ENCODE measurements at places on chromosomes 5 and 9. TPM values are rescaled to one million over a fixed set of nuclear protein-coding genes. Genes with fewer than 3 reads are reported as not detected.
A peak's percentile ranks its signal among the peaks of the same experiment; 100 is the strongest.

DNA sequence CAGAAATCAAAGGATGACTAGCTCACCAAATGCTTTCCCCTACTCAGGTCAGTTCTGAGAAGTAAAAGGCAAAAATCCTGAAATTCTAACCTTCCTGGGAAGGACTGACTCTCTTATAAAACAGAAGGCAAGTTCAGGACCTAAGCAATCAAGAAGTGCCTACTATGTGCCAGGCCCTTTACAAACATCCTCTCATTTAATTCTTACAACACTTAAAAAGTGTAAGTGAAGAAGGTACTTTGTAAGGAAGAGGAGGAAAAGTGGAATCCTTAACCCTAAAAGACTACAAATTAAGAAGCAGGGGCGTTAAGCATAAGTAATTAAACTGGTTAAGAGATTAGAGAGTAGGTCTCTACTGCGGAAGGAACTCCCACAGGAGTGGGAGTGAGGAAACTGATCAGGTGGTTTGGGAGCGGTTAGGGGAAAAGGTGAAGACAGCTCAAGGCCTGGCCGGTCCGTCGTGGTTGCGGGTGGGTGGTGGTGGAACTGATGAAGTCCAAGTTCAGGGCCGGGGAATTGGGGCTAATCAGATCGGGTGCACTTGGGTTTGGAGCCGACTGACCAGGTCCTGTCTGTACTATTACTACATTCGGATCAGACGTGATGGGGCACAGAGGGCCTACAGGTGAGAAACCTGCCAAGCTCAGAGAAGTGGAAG, 839 bp downstream of the MED27 start:
- H3K36me3 ChIP-seq, result peaks cover 11% of the 10 kb centered on the region
- H3K27me3 ChIP-seq, result peaks cover 5% of the 10 kb centered on the region
- peak overlapping the region; percentile 88 for H3K4me3 ChIP-seq
- DNase-seq, result peak; percentile 1

DNA sequence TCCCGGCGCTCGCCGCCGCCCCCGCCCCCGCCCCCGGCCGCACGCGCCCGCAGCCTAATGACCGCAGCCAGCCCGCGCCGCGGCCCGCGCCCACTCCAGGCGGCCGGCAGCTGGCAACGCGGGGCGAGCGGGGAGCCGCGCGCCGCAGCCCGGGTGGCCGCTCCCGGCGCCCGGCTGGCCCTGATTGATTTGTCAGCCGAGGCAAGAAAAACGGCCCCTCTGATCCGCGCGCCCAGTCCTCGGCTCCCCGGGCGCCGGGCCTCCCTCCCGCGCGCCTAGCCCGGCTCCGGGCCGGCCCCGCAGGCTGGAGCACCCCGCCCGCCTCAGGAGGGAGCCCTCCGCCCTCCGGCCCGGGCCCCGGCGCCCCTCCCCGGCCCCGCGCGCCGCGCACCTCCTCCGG, 11.9 kb upstream of the LHX2 start:
- no peak overlapping the region for H3K4me3 ChIP-seq
- H3K36me3 ChIP-seq, result peaks cover 6% of the 10 kb centered on the region
- peaks cover 38% of the 10 kb centered on the region for H3K4me1 ChIP-seq
- no peak for DNase-seq

NRG2 gene
- total RNA-seq, result 0.23 TPM

SAXO1 gene
- total RNA-seq, result not detected

DNA sequence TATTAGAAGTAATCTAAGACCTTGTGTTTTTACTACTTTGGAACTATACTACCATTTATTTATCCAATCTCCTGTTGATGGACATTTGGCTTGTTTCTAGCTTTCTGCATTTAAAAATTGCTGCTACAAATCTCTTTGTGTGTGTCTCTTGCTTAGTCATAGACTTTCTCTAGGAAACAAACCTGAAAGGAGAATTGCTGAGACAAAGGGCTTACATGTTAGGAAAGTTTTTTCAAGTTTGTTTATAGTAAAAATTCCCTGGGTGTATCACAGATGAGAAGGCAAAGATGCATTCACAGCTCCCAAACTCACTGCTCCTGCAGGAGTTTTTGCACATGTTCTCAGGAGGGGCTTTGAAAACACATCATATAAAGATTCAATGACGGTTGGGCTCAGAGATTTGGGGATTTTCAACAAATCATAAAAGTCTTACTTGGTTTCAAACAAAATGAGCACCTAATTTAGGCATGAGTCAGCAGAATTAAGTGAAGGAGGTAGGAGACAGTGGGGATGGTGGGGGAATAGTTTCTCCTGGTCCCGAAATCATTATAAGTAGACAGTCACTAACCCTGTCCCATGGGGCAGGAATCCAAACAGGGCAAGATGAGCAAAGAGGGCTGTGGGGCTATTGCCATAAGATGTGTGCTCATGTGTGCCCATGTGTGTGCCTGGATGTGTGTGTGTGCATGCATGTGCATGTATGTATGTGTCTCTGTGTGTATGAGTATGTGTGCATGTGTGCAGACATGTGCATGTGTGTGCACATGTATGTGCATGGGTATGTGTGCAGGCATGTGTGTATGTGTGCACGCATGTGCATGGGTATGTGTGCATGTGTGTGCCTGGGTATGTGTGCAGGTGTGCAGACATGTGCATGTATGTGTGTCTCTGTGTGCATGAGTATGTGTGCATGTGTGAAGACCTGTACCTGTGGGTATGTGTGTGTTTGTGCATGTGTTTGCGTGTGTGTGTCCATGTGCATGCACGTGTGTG, 43.4 kb upstream of the S1PR3 start:
- H3K36me3 ChIP-seq, result no peaks in the 10 kb centered on the region
- H3K27me3 ChIP-seq, result peaks cover 51% of the 10 kb centered on the region
- no peak overlapping the region for H3K4me3 ChIP-seq
- peaks cover 20% of the 10 kb centered on the region for H3K4me1 ChIP-seq
- H3K27ac ChIP-seq, result no peak overlapping the region

- no peaks in the 10 kb centered on the region for H3K36me3 ChIP-seq
- DNase-seq, result no peak
- H3K27ac ChIP-seq, result no peak overlapping the region
Measured at GRCh38 chr5:150593996-150594395, 46.5 kb upstream of the SYNPO start.

ELAVL2 gene
- total RNA-seq, result not detected

RASGRF2 gene
- 20.5 TPM for total RNA-seq

GRCh38 chr5:3139499-3139931, 388.0 kb upstream of the IRX2 start:
- no peak overlapping the region for H3K27ac ChIP-seq
- DNase-seq, result no peak
- H3K27me3 ChIP-seq, result no peaks in the 10 kb centered on the region
- no peaks in the 10 kb centered on the region for H3K36me3 ChIP-seq

DNA sequence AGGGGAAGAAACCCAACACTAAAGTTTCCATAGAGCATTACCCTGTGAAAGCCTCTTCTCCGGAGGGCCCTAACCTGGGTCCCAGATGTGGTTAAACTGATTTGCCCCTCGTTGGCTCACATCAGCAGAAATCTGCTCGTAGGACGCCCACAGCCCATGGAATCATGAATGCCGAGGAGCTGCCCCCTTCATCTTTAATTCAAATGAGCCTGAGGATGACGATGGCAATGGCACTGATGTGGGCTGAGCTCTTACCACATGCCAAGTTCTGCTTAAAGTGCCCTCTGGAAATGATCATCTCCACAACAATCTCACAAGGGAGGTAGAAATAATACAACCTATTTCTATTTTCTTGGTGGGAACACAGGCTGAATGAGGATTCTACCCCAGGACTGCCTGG, 183.3 kb downstream of the FSTL4 start:
- DNase-seq, result no peak
- H3K36me3 ChIP-seq, result no peaks in the 10 kb centered on the region
- H3K27me3 ChIP-seq, result peaks cover 33% of the 10 kb centered on the region
- no peak overlapping the region for H3K4me3 ChIP-seq
- no peak overlapping the region for H3K27ac ChIP-seq
- peaks cover 2% of the 10 kb centered on the region for H3K4me1 ChIP-seq

DNA sequence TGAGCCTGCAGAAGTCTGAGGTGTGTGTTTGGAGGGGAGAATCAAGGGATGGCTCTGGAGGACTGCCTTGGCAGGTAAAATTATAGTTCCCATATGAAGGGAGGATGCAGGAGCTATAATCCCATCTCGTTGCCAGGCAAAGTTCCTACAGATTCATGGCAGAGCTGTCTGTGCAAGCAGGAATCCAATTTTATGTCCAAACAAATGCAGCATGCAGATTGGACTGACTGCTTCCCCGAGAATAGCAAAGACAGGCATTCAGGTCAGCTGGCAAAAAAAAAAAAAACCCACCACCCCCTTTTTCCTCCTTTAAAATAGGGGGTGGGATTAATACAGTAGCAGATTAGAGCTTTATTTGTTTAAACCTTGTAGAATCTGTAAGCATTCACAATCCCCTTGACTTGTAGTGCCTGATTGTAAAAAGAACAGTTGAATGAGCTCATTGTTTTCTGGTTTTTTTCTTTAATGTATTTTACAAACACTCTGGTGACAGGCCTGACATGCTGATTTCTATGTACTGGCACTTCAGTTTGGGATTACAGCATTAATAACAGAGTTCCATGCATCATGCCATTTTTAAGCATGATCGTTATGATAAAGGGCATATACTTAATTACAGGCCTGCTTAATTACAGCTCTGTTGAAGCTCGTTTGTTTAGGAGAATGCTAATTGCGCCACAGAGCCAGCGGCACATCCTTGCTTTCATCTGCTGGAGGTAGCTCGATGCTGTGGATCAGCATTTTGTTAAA, 141.4 kb upstream of the LMX1B start:
- peaks cover 52% of the 10 kb centered on the region for H3K27me3 ChIP-seq
- no peak overlapping the region for H3K4me3 ChIP-seq
- peaks cover 4% of the 10 kb centered on the region for H3K36me3 ChIP-seq
- no peak overlapping the region for H3K27ac ChIP-seq

DNA sequence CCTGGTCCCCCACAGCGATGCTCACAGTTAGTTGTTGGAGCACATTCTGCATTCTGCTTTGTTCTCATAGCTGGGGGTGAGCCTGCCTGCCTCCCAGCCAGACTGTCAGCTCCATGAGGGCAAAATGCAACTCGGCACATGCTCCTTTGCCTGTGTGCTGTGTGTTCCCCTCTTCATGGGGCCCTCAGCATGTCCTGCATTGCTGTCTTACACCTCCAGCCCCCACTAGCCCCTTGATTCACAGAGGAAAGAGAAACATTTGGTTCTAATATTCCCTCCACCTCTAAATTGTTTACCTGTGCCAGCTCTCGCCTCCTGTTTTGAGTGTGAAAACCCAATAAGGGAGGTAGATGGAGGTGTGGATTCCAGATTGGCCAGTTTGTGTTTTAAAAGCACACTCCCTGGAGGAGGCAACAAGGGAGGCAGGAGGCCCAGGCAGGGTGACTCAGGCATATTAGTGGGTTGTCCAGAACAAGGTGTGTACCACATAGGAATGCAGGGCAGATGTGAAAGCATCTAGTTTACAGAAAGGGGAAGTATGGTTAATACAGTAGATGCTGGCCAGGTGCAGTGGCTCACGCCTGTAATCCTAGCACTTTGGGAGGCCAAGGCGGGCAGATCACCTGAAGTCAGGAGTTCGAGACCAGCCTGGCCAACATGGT, 224.6 kb downstream of the AGTPBP1 start:
- H3K27me3 ChIP-seq, result peaks cover 22% of the 10 kb centered on the region
- no peak for DNase-seq
- H3K27ac ChIP-seq, result no peak overlapping the region
- peaks cover 2% of the 10 kb centered on the region for H3K4me1 ChIP-seq
- H3K36me3 ChIP-seq, result no peaks in the 10 kb centered on the region

GRCh38 chr5:83306572-83307241, 164.8 kb upstream of the VCAN start:
- H3K4me3 ChIP-seq, result no peak overlapping the region
- DNase-seq, result peak; percentile 25
- H3K27me3 ChIP-seq, result no peaks in the 10 kb centered on the region
- H3K4me1 ChIP-seq, result peaks cover 7% of the 10 kb centered on the region

TLX3 gene
- total RNA-seq, result not detected

ZNF454 gene
- not detected for total RNA-seq

DNA sequence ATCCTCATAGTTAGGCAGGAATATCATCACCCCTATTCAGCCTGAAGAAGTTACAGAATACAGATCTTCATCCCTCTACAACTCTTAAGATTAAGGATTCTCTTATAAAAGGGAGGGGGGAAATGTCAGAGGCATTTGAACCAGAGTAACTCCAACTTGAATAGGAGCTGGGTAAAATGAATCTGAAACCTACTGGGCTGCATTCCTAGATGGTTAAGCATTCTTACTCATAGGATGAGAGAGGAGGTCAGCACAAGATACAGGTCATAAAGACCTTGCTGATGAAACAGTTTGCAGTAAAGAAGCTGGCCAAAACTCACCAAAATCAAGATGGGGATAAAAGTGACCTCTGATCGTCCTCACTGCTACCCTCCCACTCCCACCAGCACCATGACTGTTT, 14.4 kb downstream of the FREM1 start:
- H3K4me3 ChIP-seq, result no peak overlapping the region
- no peak overlapping the region for H3K27ac ChIP-seq
- DNase-seq, result no peak

MEIKIN gene
- total RNA-seq, result 0.19 TPM

IL13 gene
- 16.3 TPM for total RNA-seq

GRCh38 chr5:90861843-90862586, 303.4 kb downstream of the ADGRV1 start:
- no peak overlapping the region for H3K27ac ChIP-seq
- DNase-seq, result no peak
- H3K4me1 ChIP-seq, result no peaks in the 10 kb centered on the region
- no peaks in the 10 kb centered on the region for H3K36me3 ChIP-seq
- H3K27me3 ChIP-seq, result no peaks in the 10 kb centered on the region

GRCh38 chr5:143119881-143120341, 283.6 kb downstream of the NR3C1 start:
- no peaks in the 10 kb centered on the region for H3K27me3 ChIP-seq
- H3K4me3 ChIP-seq, result no peak overlapping the region
- H3K36me3 ChIP-seq, result peaks cover 6% of the 10 kb centered on the region
- no peak overlapping the region for H3K27ac ChIP-seq
- H3K4me1 ChIP-seq, result peaks cover 74% of the 10 kb centered on the region

PCDHA9 gene
- not detected for total RNA-seq

GRCh38 chr5:181130832-181131496, at the start of gene OR2V1:
OR2V1 (minus strand) TSS chr5:181131169; CDS start chr5:181125304, 5,865 bp downstream.
- peaks cover 4% of the 10 kb centered on the region for H3K36me3 ChIP-seq
- H3K27me3 ChIP-seq, result peaks cover 60% of the 10 kb centered on the region
- no peak within 1 kb of the TSS for H3K4me3 ChIP-seq
- H3K4me1 ChIP-seq, result no peaks in the 10 kb centered on the region

GRCh38 chr5:81629986-81630385, 120.9 kb downstream of the SSBP2 start:
- H3K4me3 ChIP-seq, result no peak overlapping the region
- peaks cover 14% of the 10 kb centered on the region for H3K4me1 ChIP-seq
- H3K27ac ChIP-seq, result no peak overlapping the region
- no peaks in the 10 kb centered on the region for H3K27me3 ChIP-seq
- DNase-seq, result no peak

DNA sequence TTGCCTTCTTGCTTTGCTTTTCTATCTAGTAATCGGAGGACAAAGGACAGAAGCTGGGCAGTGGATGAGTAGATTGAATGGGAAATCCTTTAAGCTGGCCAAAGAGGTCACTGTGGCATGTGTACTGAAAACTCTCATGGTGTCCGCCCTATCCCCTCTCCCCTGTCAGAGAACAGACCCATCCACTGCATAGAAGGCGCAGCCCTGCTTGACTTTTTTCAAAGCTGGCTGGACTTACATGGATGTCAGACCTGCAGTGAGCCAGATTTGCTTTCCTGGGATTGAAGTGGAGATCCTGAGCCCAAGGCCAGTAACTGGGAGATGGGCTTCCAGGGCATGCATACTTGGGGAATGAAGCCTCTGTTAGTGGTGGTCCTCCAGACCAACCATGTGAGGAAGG, 329.5 kb downstream of the TRPM3 start:
- no peak overlapping the region for H3K4me3 ChIP-seq
- no peaks in the 10 kb centered on the region for H3K4me1 ChIP-seq
- H3K27ac ChIP-seq, result no peak overlapping the region
- no peaks in the 10 kb centered on the region for H3K27me3 ChIP-seq
- no peak for DNase-seq
- no peaks in the 10 kb centered on the region for H3K36me3 ChIP-seq
